ENCODE measurements at places on chromosomes 13 and 19.

DNA sequence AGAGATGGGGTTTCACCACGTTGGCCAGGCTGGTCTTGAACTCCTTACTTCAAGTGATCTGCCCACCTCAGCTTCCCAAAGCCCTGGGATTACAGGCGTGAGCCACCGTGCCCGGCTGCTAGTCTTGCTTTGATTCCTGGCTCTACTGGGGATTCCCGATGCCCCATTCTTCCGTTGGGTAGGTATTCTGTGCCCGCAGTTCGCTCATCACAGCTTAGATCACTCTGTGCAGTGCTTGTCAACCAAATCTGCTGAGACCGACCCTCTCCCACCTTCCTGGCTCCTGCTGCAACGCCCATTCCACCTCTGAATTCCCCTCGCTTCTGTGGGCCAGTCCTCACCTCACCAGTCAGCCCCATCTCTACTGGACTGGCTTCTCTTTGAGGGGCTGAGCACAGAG, 4.6 kb upstream of the ZNF414 start:
- DNase-seq = no peak

DNA sequence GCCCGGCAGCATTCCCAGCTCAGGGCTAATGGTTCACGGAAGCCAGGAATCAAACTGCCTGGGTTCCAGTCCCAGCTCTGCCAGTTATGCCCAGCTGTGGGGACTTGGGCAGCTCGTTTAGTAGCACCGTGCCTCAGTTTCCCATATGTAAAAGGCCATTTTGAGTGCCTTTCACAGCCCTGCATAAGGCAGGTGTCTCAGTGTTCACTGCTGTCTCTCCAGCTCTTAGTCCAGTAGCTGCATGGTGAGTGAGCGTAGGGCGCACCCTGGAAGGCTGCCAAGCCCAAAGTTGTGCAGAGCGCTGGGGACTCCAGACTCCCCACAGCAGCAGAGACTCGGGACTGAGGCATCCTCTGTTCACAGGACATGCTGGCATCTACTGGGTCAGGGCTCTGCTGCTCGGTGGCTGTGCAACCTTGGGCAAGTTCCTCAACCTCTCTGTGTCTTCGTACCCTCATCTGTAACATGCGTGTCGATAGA, 5.5 kb downstream of the RPL28 start:
- DNase-seq = no peak

GRCh38 chr19:18519962-18520847, 1.7 kb downstream of the ELL start:
- peak; percentile 88 for DNase-seq

GRCh38 chr13:73985783-73986182, 148.4 kb downstream of the KLF12 start:
- no peak for DNase-seq

DNA sequence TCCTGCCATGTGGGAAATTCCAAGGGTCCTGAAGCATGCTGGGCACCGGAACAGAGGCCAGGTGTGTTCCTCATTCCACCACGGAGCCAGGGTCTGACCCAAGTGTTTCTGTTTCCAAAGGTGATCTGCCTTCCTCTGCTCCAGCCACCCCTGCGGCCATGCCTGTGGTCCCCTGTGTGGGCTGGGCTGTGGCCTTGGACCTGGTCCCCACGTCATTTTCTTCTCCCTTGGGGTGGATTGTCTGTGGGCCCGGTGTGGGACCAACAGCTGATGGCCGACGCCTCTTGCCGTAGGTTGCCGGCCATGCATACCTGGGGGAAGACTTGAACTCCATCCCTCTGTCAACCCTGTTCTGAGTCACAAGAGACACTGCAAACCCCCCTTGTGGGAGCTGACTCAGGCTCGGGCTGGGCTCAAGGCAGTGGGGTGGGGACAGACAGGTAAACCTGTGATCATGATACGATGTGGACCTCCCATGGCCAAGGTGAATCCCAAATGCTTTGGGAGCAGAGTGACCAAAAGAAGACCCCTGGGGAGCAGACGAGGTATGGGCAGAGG, 35.0 kb downstream of the ATP11A start:
- no peak for DNase-seq

DNA sequence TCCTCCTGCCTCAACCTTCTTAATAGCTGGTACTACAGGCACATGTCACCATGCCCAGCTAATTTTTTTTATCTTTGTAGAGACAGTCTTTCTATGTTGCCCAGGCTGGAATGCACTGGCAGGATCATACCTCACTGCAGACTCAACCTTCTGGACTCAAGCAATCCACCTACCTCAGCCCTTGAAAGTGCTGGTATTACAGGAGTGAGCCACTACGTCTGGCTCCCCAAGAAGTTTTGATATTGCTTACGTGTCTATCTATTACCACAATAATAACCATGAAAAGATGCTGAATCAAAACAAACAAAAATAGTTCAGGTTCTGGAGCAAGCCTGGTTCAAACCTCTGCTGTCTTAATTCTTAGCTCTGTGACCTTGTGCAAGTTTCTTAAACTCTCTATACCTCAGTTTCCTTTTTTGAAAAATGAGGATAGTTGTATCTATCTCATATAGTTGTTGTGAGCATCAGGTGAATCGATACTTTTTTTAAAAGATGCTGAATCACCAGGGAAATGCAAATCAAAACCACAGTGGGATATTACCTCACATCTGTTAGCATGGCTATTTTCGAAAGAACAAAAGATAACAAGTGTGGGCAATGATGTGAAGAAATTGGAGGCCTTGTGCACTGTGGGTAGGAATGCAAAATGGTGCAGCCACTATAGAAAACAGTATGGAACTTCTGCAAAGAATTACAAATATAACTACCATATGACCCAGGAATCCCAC, 19.0 kb upstream of the LEUTX start:
- no peak for DNase-seq

- DNase-seq = no peak
These were observed 6.8 kb upstream of the KBTBD6 start for GRCh38 chr13:41139296-41139966.
